Activated CD4-positive, alpha-beta memory T cell treated with anti-CD3 and anti-CD28 coated beads for 36 hours (primary cell): ENCODE measurements at places on chromosomes 3 and 15.
A peak's percentile ranks its signal among the peaks of the same experiment; 100 is the strongest.

GRCh38 chr3:118766306-118766669, 268.4 kb downstream of the IGSF11 start:
- no peaks in the 10 kb centered on the region for H3K36me3 ChIP-seq
- no peaks in the 10 kb centered on the region for H3K4me1 ChIP-seq
- no peak overlapping the region for H3K27ac ChIP-seq
- H3K4me3 ChIP-seq = no peak overlapping the region

GRCh38 chr3:179967622-179968021, 69.1 kb downstream of the PEX5L start:
- DNase-seq = peak; percentile 35
- no peak overlapping the region for H3K27ac ChIP-seq
- no peak overlapping the region for H3K4me3 ChIP-seq
- H3K27me3 ChIP-seq = peaks cover 14% of the 10 kb centered on the region
- H3K36me3 ChIP-seq = no peaks in the 10 kb centered on the region
- H3K4me1 ChIP-seq = peaks cover 8% of the 10 kb centered on the region

DNA sequence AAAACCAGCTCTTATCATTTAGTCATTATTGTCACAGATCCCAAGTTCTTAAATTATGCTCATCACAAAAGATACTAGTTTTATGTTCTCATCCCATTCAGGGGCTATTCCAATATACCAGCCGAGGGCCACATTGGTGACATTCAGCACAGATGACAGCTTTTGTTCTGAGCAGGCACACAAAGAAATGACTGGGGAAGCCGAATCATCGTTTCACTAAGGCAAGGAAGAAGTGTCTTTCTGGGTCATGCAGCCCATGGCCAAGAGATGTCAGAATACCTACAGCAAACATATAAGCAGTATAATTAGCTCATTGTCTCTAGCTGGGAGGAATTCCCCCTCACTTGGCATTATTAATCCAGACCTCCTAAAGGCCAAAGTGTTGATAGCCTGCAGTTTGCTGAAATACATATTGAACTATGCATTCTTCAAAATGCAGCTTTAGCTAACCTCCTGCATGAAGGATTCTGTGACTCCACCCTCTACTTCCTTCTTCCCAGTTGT, 100.2 kb downstream of the CNTN4 start:
- no peaks in the 10 kb centered on the region for H3K27me3 ChIP-seq
- no peaks in the 10 kb centered on the region for H3K4me1 ChIP-seq
- H3K4me3 ChIP-seq = no peak overlapping the region
- no peak for DNase-seq
- H3K36me3 ChIP-seq = no peaks in the 10 kb centered on the region

DNA sequence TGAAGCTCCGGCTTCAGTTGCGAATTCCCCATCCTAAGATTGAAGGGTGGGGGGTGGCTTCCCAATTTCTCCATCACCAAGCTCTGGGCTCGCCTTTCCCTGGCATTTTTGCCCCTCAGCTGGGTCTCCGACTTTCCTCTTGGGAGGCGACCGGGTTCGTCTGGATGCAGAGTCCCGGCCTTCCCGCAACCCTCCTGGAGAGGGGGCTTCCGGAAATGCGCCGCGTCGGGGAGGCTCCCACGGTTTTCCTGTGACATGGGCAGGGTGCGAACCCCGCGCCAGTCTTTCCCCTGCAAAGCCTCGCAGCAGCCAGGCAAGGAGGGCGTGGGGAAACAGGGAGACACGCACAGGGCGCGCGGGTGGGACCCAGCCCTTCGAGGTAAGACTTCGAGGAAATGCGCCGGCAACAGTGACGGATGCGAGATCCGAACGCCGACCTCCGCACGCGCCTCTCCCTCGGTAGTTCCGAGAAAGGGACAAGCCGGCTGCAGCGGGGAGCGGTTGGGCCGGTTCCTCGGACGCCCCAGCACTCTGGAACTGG, 466 bp upstream of the HCN4 start:
- no peak overlapping the region for H3K4me3 ChIP-seq
- peaks cover 38% of the 10 kb centered on the region for H3K27me3 ChIP-seq
- no peak overlapping the region for H3K27ac ChIP-seq
- DNase-seq = no peak
- H3K4me1 ChIP-seq = no peaks in the 10 kb centered on the region

DNA sequence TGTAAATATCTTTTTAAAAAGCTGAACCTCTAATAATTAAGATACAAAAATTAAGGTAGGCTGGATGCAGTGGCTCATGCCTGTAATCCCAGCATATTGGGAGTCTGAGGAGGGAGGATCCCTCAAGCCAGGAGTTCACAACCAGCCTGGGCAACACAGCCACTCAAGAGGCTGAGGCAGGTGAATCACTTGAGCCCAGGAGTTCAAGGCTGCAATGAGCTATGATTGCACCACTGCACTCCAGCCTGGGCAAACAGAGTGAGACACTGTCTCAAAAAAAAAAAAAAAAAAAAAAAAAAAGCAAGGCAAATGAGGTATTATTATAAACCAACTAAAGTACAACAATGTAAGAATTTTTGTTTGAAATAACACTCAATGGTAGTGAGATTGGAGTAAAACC, 47.6 kb downstream of the EFHB start:
- no peaks in the 10 kb centered on the region for H3K27me3 ChIP-seq
- DNase-seq = no peak
- H3K4me3 ChIP-seq = no peak overlapping the region
- H3K4me1 ChIP-seq = no peaks in the 10 kb centered on the region

DNA sequence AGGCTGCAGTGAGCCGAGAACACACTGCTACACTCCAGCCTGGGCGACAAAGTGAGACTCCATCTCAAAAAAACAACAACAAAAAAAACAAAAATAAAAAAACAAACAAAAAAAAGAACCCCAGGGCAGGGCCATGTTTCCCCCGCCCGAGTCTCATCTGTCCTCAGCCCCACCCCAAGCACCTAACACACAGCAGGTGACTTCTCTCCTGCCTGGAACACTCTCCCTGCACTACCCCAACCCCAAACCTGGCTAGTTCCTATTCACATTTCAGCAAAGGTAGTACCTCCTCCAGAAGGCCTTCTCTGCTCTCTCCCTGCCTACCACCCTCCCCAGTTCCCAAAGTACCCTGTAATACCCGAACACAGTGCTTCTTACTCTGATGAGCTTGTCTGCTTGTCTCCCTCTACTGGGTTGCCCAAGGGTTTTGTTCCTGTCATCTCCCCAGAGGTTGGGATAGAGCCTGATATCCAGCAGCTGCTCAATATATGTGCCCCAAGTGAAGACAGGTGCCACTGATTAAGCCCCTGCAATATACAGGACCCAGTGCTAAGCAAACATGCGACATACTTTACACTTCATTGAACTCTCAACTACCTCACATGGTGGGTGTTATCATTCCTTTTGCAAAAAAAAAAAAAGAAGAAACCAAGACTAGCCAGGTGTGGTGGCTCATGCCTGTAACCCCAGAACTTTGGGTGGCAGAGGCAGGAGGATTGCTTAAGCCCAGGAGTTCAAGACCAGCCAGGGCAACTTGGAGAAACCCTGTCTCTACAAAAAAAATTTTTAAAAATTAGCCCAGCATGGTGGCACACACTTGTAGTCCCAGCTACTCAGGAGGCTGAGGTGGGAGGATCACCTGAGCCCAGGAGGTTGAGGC, 103.6 kb downstream of the DAPK2 start:
- no peak for DNase-seq
- no peak overlapping the region for H3K27ac ChIP-seq
- peaks cover 31% of the 10 kb centered on the region for H3K4me1 ChIP-seq
- H3K27me3 ChIP-seq = no peaks in the 10 kb centered on the region
- no peaks in the 10 kb centered on the region for H3K36me3 ChIP-seq

GRCh38 chr15:41894791-41895463, 1.1 kb upstream of the SPTBN5 start:
- H3K27ac ChIP-seq = peak overlapping the region; percentile 84
- peak overlapping the region; percentile 29 for H3K4me3 ChIP-seq
- H3K4me1 ChIP-seq = peaks cover 33% of the 10 kb centered on the region
- no peaks in the 10 kb centered on the region for H3K27me3 ChIP-seq
- peaks cover 13% of the 10 kb centered on the region for H3K36me3 ChIP-seq
